ENCODE measurements at places on chromosomes 6 and 20. TPM values are rescaled to one million over a fixed set of nuclear protein-coding genes. Genes with fewer than 3 reads are reported as not detected.

GRCh38 chr6:31353384-31353945 lies 3.5 kb downstream of the HLA-B start:
- peaks cover 40% of the 10 kb centered on the region for H3K4me1 ChIP-seq
- peak overlapping the region; percentile 93 for H3K4me3 ChIP-seq
- H3K27me3 ChIP-seq, result no peaks in the 10 kb centered on the region
- H3K27ac ChIP-seq, result no peak overlapping the region
- DNase-seq, result no peak
- H3K36me3 ChIP-seq, result peaks cover 52% of the 10 kb centered on the region

DNA sequence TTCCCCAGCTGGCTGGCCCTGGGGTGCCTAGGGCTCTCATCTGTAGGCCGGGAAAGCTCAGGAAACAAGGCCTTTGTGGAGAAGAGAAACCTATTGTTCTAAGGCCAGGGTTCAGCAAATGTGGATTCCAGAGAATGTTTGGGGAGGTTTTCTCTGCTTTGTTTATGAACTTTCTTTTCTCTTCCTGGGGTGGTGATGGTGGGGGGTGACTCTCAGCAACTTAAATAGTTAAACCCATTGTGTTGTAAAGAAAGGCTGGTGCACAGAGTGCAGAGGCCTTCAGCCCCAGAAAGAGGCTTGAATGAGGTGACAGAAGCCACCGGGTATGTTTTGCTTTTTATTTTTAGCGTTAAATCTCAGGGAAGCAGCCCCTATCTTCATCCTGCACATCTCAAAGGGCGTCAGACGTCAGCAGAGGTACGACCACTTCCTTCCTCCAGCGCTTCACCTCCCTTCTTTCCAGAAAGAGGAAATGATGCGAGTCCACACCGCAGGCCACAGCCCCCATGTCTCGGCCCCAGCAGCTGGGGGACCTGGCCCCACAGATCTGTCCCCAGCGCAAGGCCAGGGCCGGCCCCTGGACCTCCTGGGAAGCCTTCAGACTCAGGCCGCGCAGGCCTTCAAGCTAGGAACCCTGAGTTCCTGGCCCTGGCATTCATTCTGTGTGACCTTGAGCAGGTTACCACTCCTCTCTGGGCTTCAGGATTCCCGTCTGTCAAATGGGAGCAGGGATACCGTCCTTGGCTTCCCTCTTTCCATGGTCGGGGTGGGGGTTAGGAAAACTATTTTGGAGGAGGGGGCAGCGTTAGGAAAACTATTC lies 605 bp upstream of the PPP1R16B start:
- H3K4me3 ChIP-seq, result peak overlapping the region; percentile 91
- H3K36me3 ChIP-seq, result peaks cover 42% of the 10 kb centered on the region
- DNase-seq, result peak; percentile 81
- peaks cover 43% of the 10 kb centered on the region for H3K4me1 ChIP-seq
- peak overlapping the region; percentile 98 for H3K27ac ChIP-seq
- no peaks in the 10 kb centered on the region for H3K27me3 ChIP-seq

DNA sequence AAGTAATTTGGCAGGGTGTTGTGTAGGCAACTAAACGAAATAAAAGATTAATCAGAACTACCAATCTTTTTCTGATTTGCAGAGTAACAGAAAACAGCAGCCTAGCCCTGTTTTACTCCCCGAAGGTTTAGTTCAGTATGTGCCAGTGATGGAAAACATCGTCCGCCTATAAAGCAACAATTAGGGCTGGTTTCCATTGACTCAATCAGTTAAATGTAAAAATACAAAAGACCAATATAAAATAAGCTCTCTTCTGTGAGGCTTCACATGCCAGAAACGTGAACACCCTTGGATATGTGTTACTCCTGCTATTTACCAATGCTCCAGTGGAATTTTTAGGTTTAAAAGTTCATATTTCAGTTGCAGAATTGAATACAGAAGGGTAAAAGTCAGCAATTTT lies 210.5 kb upstream of the RSPO3 start:
- H3K27me3 ChIP-seq, result no peaks in the 10 kb centered on the region
- no peaks in the 10 kb centered on the region for H3K4me1 ChIP-seq
- H3K4me3 ChIP-seq, result no peak overlapping the region

GRCh38 chr6:25413207-25413905 lies 134.2 kb downstream of the CARMIL1 start:
- peaks cover 16% of the 10 kb centered on the region for H3K4me1 ChIP-seq
- no peaks in the 10 kb centered on the region for H3K36me3 ChIP-seq
- DNase-seq, result no peak
- peaks cover 3% of the 10 kb centered on the region for H3K27me3 ChIP-seq
- H3K4me3 ChIP-seq, result no peak overlapping the region
- H3K27ac ChIP-seq, result no peak overlapping the region

DNA sequence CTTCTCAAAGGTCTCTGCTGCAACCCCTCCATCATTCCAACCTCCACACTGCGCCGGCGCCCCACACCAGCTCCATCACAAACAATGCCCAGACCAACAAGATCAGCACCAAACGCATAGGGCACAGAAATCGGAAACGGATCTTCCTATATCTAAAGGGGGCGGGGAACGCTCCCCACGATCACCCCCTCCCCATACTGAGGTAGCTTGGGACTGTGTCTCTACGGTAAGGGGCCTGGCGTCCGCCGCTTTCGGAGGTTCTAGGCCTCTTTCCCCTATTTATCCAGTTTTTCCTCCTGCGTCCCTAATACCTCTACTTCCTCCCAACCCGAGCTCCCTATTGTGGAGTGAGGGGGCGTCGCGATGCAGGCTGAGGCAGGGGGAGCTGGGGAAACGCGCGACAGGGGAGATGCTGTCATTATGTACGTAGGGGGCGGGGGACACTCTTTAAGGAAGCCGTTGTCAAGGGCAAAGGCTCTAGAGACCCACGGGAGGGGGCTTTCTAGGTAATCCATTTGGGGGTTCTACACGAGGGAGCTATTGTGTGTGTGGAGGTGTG lies 909 bp downstream of the DNAAF9 start:
- H3K27me3 ChIP-seq, result peaks cover 11% of the 10 kb centered on the region
- H3K4me3 ChIP-seq, result peak overlapping the region; percentile 54
- DNase-seq, result no peak
- peak overlapping the region; percentile 78 for H3K27ac ChIP-seq
- H3K36me3 ChIP-seq, result no peaks in the 10 kb centered on the region
- H3K4me1 ChIP-seq, result peaks cover 33% of the 10 kb centered on the region

- peaks cover 9% of the 10 kb centered on the region for H3K36me3 ChIP-seq
- H3K27me3 ChIP-seq, result peaks cover 74% of the 10 kb centered on the region
- DNase-seq, result peak; percentile 24
- peaks cover 20% of the 10 kb centered on the region for H3K4me1 ChIP-seq
- peak overlapping the region; percentile 56 for H3K4me3 ChIP-seq
Observed at GRCh38 chr20:21395666-21396598, 1.4 kb downstream of the NKX2-4 start.

- no peaks in the 10 kb centered on the region for H3K27me3 ChIP-seq
- DNase-seq, result no peak
- H3K36me3 ChIP-seq, result no peaks in the 10 kb centered on the region
- H3K27ac ChIP-seq, result no peak overlapping the region
- H3K4me1 ChIP-seq, result no peaks in the 10 kb centered on the region
- H3K4me3 ChIP-seq, result no peak overlapping the region
Observed at GRCh38 chr6:90892271-90892670, 305.4 kb upstream of the MAP3K7 start.

GRCh38 chr6:111721753-111722154 lies 116.1 kb upstream of the TRAF3IP2 start:
- no peak overlapping the region for H3K4me3 ChIP-seq
- H3K36me3 ChIP-seq, result peaks cover 84% of the 10 kb centered on the region
- peaks cover 54% of the 10 kb centered on the region for H3K4me1 ChIP-seq
- H3K27ac ChIP-seq, result no peak overlapping the region

DNA sequence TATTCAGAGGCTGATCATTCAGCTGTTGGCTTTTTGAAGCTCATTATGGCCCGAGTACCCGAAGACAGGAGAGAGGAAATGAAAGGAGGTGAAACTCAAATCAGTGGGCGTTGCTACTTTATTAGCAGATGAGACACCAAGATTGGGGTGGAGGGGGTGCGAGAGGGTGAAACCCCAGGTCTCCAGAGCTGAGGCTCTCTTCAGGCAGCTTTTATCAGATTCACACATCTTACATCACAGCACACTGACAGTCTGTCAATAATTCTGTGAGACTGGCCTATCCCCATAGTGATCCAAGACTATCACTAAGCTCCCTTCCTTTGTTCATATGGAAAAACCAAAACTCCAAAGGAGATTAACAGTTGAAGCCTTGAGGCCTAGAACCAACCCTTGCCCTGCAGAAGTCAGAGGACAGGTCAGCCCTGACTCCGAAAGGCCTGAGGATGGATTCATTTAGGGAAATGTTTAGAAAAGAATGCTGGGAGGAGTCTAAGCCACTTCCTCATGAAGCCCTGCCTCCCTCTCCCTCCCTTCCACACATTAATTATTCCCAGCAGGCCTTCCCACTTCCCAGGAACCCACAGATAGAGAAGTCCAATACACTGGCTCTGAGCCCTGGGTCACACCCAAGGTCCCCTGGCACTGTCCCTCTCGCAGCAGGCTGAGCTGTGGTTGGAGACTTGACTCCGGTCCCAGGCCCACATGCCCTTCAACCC lies 23.2 kb downstream of the TRERF1 start:
- H3K36me3 ChIP-seq, result peaks cover 43% of the 10 kb centered on the region
- DNase-seq, result peak; percentile 42
- no peaks in the 10 kb centered on the region for H3K27me3 ChIP-seq
- peak overlapping the region; percentile 47 for H3K27ac ChIP-seq
- H3K4me3 ChIP-seq, result no peak overlapping the region

- H3K4me1 ChIP-seq, result peaks cover 4% of the 10 kb centered on the region
- H3K27ac ChIP-seq, result no peak overlapping the region
- no peaks in the 10 kb centered on the region for H3K36me3 ChIP-seq
- peaks cover 23% of the 10 kb centered on the region for H3K27me3 ChIP-seq
- H3K4me3 ChIP-seq, result no peak overlapping the region
Observed at GRCh38 chr6:150352321-150353296, 16.2 kb upstream of the IYD start.

GRCh38 chr6:140050101-140050995 lies 675.9 kb upstream of the CITED2 start:
- no peaks in the 10 kb centered on the region for H3K36me3 ChIP-seq
- H3K4me3 ChIP-seq, result no peak overlapping the region
- H3K4me1 ChIP-seq, result no peaks in the 10 kb centered on the region

DNA sequence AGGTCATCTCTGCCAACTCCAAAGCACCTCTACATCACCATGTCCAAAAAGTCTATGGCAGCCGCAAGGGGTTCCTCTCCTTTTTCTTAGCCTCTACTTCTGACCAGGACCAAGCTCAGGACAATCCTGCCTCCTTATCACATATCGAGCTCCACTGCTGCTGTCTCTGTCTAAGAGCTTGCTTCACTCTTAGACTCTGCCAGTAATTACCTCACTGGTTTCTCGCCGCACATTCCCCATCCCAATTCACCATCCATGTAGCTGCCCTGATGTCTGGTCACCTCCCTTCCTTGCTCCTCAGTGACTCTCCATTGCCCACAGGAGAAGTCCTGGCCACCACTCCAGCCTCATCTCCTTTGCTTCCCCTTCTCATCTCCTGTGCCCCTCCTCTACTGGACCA lies 24.1 kb upstream of the PI16 start:
- DNase-seq, result no peak
- no peak overlapping the region for H3K27ac ChIP-seq
- peaks cover 17% of the 10 kb centered on the region for H3K4me1 ChIP-seq
- peaks cover 6% of the 10 kb centered on the region for H3K36me3 ChIP-seq

GRCh38 chr6:158249340-158249836 lies 62.9 kb upstream of the TULP4 start:
- no peaks in the 10 kb centered on the region for H3K27me3 ChIP-seq
- H3K4me1 ChIP-seq, result peaks cover 2% of the 10 kb centered on the region
- peaks cover 3% of the 10 kb centered on the region for H3K36me3 ChIP-seq
- no peak overlapping the region for H3K4me3 ChIP-seq
- no peak for DNase-seq

DNA sequence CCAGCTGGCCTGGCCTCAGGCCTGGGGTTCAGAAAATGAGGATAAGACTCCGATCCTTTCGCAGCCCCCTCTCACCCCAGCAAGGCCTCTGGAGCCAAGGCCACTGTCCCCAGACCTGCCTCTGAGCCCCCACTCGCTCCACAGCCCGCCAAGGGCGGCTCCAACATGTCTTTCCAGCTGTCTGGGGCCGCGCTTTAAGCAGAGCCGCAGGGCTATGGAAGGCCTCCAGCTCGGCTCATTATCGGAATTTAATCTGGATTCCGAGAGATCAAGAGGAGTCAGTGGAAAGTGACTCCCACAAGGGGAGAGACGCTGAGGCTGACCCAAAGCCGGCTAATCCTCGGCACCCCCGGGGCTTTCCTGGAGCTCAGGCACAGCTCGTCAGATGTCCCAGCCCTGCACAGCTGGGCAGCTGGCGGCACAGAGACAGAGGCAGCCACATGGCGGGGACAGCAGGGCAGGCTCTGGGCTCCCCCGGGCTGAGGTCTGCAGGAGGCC lies 41.8 kb downstream of the BMP7 start:
- H3K27me3 ChIP-seq, result no peaks in the 10 kb centered on the region
- no peak overlapping the region for H3K27ac ChIP-seq
- H3K4me3 ChIP-seq, result no peak overlapping the region
- no peaks in the 10 kb centered on the region for H3K36me3 ChIP-seq

DNA sequence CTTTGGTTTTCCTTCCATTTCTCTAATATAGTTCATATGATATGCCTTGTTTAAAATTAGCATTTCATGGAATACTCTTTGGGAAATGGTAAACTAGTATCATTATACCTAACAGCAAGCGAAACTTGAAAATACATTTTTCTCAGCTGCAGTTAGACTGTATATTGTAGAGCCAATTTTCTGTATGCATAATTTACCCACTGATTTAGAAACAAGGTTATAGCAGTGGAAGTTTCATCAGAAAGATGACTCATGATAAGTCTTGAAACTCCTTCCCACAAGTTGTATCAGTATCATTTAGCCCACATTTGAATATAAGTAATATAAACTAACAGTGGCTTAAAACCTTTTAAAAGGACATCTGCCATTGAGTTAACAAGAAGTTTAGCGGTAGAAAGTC lies 164.8 kb upstream of the BMP5 start:
- H3K27ac ChIP-seq, result no peak overlapping the region
- H3K36me3 ChIP-seq, result no peaks in the 10 kb centered on the region
- no peaks in the 10 kb centered on the region for H3K4me1 ChIP-seq
- DNase-seq, result no peak
- H3K27me3 ChIP-seq, result no peaks in the 10 kb centered on the region
- H3K4me3 ChIP-seq, result no peak overlapping the region

- peaks cover 66% of the 10 kb centered on the region for H3K27me3 ChIP-seq
- H3K36me3 ChIP-seq, result no peaks in the 10 kb centered on the region
- no peak overlapping the region for H3K4me3 ChIP-seq
Observed at GRCh38 chr6:2579241-2579761, 171.4 kb downstream of the MYLK4 start.

Gene MAPK13
- 37.5 TPM for total RNA-seq

Gene SUPT3H
- 14.8 TPM for total RNA-seq

Gene NXT1
- total RNA-seq, result 55.7 TPM

Gene CD83
- total RNA-seq, result 150 TPM

Gene TBXT
- not detected for total RNA-seq

Gene TDRD6
- not detected for total RNA-seq

Gene BPI
- total RNA-seq, result not detected

Gene PRDM13
- not detected for total RNA-seq

Data from activated T-helper 2 cell treated with anti-CD3 and anti-CD28 coated beads, Interferon-gamma antibody, Interleukin-2, Interleukin-4, amounts not matched to agents 10 μg/mL and 5 μg/mL and 100 μg/mL, durations not matched to agents 14 hours and 24 hours and 36 hours (primary cell).